ENCODE measurements at places on chromosomes 6 and 20. TPM values are rescaled to one million over a fixed set of nuclear protein-coding genes. Genes with fewer than 3 reads are reported as not detected.

GRCh38 chr6:36544228-36544627 is 3.1 kb downstream of the STK38 start:
- no peak for DNase-seq

DNA sequence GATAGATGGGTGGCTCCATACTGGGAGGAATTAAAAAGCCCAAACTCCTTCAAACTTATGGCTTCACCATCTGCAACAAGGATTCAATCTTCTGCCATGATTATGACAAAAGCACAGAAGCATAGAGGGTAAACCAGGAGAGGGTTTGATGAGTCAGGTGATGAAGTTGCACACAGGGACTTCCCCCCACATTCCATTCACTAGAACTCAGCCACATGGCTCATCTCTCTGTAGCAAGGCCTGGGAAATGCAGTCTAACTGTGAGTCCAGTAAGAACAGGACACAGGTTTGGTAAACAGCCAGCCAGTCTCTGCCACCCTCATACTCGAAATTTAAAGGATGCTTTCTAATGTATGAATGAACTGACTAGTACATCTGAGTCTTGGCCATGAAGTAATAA is 142.9 kb downstream of the HIVEP2 start:
- no peak for DNase-seq

- DNase-seq, result no peak
Measured at GRCh38 chr6:4607793-4608192, 168.4 kb upstream of the CDYL start.

DNA sequence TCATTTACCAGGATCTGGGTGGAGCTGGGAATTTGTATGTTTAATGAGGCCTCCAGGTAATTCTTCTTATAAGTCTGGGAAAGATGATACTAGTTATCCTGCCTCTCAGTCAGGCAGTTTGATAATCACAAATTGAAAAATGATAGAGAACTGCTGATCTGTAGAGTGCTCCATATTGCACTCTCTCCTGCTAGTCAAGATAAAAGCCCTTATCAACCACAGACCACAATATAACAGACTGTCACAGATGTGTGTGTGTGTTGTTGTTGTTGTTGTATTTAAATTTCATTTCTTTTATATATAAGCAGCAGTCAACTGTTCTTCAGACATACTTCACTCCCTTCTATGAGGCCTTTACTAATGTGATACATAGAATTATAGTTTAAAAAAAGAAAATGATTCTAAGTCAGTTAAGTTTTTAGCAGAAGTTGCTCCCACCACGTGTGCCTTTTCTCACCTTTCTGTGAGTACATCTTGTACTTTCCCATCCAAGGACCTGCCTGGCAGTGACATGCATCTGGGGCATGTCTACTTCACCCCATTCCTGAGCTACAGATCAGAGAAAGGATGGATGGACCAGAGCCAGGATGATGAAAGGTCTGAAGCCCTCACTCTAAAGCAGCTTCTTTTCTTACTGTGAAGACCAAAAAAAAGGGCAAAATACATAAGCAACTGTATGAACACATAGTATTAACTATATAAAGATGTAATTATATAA is 29.8 kb downstream of the TENT5A start:
- no peak for DNase-seq

DNA sequence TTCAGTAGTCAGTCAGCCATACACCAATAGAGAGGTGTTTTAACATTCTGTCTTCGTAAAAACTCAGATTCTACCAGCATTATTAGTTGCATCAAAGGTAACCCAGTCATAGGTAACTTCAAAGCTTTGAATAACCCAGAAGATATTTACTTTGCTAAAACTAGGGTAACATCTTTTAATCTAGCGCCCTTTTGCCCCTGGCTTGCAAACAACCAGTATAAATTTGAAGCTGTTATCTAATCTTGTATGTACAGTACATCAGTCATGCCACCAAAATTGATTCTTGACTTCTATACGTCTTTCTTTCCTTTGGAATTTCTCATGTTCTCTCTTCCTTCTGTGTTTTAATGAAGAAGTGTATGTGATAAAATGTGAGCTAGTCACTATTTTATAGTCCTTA is 109.3 kb downstream of the LIN28B start:
- DNase-seq, result no peak

GRCh38 chr20:16846006-16846405 is 97.8 kb downstream of the OTOR start:
- no peak for DNase-seq

PACRG gene
- 0.14 TPM for total RNA-seq
